NCI-H2227 treated with DMSO at 0.1 percent for 48 hours (cell line): ENCODE measurements at places on chromosomes 12 and 14.

DNA sequence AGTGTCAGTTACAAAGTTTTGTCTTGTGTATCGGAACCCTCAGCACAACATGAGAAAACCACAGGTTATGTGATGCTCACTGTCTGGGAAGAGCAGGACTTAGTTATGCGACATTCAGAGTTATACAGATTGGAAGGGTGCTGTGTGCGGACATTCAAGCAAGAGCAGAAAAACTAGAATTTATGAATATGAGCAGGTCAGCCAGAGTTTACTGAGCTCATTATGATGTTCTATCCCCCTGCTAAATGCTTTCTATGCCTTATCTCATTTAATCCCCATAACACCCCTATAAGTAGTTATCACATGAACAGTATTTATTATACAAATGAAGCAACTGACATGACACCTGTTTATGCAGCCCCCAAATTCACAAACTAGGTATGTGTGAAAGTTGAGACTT is 1083.2 kb downstream of the FLRT2 start:
- no peak for DNase-seq

DNA sequence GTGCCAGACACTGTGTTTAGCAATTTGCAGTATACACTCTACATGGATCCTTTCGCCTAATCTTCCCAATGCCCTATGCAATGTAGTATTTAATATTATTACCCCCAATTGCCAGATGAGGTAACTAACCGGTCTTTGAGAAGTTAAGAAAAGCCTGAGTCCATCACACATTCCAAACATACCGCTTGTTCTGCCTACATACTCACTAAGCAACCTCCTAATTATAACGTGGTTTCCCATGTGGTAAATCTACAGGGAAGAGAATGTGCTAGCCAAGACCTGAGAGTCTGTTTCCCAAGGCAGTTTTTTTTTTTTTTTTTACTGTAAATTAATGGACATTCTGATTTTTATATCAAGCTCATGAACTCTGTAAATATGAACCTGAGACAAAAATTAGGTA is 37.2 kb downstream of the ATP2B1 start:
- no peak for DNase-seq

GRCh38 chr12:103696101-103696500 is 109.0 kb downstream of the STAB2 start:
- DNase-seq, result no peak

DNA sequence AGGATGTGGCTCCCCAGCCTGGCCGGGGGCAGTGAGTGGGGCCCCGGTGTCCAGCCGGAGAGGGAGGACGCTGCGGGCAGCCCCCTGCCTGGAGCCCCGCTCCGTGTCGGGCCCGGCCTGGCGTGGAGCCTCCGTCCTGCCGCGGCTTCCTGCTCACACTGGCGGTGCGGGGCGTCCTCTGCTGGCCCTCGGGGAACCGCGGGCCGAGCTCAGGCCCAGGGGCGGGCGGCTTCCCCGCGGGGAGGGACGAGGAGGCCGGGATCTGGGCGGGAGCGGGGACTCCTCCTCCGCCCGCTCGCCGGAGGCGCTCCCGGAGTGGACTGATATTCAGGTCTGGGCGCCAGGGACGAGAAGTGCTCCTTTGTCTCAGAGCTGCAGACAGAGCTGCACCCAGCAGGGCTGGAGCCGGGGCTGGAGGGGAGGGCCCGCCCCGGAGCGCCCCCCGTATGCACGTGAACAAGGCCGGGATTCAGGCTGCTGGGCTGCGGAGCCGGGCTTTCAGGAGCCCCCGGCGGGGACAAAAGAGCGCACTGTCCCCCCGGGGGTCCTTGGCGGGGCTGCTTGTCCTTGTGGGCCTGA is 2.2 kb downstream of the MMP17 start:
- DNase-seq, result peak; percentile 75

DNA sequence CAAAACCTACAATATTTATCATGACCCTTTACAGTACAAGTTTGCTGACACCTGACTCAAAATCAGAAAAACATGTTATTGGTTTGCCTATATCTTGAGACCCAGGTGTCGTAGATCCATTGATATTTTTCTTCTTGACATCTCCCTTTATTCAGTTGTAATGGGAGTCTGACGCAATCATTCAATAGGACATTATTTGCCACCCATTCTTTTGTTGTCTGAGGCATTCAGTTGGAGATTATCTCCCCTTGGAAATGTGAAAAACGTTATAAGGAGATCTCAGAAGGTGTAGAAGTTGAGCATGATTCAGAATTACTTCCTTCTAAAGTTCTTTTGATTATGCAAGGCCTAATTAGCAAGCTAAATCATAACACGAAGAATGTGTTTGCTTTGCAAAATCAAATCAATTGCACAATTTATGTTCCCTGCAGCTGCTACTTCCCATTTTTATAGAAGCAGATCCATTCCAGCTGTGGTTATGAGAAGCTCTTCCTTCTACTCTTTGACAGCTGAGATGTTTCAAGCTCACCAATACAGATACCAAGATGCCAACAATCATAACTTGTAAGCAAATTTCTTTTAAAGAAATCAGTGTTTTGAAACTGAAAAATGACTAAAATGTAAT is 228.2 kb upstream of the SYT1 start:
- DNase-seq, result no peak

DNA sequence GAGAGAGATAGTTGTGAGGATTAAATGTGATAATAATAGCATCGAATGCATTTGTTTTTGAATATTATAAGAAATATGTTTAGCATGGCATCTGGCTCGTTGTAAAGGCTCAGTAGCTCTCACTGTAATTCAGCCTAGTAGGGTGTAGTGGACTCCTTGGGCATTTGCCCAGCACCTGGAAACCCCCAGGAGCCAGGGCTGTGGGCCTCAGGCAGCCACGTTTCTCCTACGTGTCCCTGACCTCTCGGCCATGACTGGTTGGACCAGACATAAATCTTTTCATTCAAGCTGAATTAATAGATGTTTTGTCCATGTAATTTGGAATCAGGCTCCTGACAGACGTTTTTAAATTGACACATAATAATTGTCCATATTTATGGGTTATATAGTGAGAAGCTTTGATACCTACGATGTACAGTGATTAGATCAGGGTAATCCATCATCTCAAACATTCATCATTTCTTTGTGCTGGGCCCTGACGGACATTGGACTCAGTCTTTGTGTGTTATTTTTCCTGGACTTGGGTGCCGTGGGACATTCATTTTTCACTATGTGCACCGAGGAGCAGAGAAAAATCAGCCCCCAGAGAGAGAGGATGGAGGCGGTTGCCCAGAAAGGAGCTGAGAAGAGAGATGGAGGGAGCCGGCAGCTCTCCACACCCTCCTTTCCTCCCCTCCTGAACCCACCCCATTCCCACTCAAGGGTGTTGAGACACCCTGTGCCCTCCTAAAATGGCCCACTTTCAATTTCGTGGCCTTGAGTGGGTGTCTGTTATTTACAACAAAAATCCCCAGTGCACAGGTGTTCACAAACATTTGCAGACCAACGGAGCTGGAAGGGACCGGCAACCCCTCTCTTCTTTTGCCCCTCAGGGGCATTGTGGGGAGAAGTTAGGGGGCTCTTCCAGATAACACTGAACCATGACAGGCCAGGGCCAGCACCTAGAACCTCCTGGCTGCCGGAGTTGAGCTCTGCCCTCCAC is 296.4 kb downstream of the DPF3 start:
- no peak for DNase-seq

DNA sequence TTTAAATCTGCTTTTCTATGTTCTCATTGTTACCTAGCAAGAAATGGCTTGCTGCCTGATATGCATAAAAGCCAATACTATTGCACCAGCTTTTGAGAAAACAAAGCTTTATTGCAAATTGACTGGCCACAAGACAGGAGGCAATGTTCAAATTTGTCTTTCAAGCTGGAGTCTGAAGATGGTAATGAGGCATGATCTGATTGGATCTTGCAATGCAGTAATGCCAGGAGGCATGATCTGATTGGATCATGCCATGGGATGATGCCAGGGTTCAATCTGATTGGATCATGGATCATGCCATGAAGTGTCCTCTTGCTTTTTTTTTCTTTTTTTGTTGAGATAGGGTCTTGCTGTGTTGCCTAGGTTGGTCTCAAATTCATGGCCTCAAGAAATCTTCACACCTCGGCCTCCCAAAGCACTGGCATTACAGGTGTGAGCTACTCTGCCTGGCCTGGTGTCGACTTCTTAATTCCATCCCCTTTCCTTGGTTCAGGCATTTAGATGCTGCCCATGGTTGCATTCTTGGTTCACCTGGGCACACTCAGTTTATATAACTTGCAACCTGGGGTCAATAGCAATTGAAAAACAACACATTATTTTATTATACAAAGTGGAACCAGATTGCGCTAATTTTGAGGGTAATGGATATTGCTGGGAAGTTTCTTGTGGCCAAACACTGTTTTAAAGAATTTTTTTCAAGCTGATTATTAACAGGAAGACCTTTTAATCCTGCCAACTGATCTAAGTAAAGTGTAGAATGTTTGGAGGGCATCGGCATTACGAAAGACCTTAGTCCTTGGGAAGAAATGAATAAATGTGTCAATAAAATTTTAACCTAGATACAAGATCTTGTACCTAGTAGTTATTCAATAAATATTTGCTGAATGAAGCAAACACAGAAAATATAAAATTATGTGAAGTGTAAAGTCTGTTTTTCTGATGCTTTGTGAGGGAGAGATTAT is 38.8 kb downstream of the HSD17B6 start:
- DNase-seq, result no peak

GRCh38 chr12:131264635-131265034 is 310.9 kb downstream of the ADGRD1 start:
- DNase-seq, result no peak

GRCh38 chr12:42944516-42944915 is 355.0 kb upstream of the PRICKLE1 start:
- no peak for DNase-seq

GRCh38 chr14:92969871-92970270 is 46.9 kb downstream of the CHGA start:
- DNase-seq, result no peak

- no peak for DNase-seq
These were observed 81.9 kb downstream of the BMP4 start for GRCh38 chr14:53874704-53875103.

DNA sequence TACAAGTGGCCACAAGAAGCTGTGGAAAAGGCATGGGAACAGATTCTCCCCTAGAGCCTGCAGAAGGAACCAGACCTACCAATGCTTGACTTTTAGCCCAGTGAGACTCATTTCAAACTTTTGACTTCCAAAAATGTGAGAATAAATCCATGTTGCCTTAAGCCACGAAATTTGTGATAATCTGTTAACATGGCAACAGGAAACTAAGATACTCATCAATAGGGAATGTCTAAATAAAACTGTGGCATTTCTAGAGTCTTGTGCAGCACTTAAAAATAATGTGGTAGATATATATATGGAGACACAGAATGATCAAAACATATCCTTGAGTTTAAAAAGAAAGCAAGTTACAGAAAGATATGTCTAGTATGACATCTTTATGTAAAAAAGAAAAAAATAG is 12.0 kb downstream of the HECTD4 start:
- no peak for DNase-seq

- DNase-seq, result no peak
These were observed 12.5 kb downstream of the CKB start for GRCh38 chr14:103509864-103510723.

- no peak for DNase-seq
These were observed 2.6 kb upstream of the TRMT61A start for GRCh38 chr14:103526247-103526913.

- DNase-seq, result no peak
These were observed 151.8 kb upstream of the BTG1 start for GRCh38 chr12:92297405-92297804.

DNA sequence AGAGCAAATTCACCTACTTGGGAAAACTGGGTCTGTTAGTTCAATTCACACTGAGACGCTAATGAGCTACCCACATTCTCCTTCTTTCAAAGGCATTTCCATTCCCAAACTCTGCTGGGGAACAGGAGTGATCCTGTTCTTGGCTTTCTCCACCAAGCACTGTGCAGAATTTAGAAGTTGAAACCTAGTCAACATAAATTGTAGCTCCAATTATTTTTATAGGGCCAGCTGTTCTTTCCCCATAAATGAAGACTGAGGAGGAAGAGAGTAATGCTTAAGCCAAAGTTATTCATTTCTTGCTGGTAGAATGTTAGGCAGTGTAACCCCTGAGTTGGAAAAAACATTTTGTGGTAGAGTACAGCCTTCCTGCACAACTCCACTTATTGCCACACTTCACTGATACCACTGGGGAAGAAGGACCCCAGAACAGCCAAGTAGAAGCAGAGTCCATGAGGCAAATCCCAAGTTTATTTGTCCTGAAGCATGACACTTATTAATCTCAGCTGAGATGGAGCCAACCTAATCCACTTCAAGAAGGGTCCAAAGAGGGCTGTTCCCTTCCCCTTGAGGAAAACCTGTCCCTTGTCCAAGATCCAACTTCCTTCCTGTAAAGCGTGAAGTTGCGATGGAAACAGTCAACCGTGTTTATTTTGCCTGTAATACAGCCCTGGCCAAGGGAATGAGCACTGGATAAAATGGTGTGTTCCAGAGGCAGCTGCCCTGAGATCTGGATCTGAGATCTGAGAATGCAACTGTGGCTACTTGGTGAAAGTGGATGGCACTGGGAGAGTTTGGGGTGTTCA is 151.8 kb downstream of the TBX5 start:
- DNase-seq, result no peak

GRCh38 chr14:21791749-21792148 is 118.1 kb upstream of the OR4E1 start:
- no peak for DNase-seq

- no peak for DNase-seq
These were observed 1.4 kb downstream of the NR4A1 start for GRCh38 chr12:52052468-52053186.

DNA sequence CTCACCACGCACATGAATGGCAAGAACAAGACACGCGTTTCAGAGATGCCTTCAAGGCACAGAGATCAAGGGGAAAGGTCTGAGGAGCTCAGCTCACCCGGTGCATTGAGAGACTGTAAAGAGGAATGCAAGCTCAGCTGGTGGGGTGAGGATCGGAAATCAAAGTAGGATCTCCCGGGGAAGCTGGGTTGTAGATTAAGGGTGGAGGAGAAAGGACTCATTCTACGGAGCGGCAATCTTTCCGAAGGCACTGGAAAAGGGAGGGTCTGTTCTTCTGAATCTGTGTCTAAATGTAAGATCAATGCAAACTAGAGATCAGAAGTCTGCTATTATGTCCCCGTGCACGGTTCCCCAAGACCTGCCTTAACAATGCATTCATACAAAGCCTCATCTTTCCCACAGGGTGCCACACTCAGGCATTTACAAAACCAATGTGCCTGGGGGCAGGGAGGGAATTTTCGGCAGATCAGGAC is 41.6 kb upstream of the PYGL start:
- DNase-seq, result no peak

GRCh38 chr12:10720974-10721650 is 2.0 kb downstream of the YBX3 start:
- no peak for DNase-seq

- DNase-seq, result no peak
These were observed 191.4 kb downstream of the KTN1 start for GRCh38 chr14:55771242-55771981.

DNA sequence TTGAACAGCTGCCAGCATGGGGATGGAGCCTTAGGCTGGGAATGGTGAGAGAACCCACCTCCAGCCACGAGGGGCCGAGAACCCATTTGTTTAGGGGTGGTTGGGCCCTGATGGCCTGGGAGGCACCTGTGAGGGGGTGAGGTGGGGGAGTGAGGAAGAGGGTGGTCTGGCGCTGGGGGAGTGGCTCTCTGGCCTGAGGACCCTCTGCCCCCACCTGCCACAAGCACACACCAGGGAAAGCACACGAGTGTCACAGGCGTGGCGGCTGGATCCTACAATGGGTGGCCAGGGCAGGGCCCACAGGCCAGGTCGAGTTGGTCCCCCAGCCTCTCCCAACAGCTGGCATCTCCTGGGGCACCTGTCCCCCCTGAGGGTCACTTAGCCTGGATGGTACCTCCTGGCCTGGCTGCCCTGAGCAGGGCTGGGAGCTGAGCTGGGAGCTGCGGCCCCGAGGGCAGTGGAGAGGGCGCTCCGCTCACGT is 340.5 kb downstream of the TMEM121 start:
- no peak for DNase-seq
